ENCODE measurements at places on chromosomes 12 and 14.

DNA sequence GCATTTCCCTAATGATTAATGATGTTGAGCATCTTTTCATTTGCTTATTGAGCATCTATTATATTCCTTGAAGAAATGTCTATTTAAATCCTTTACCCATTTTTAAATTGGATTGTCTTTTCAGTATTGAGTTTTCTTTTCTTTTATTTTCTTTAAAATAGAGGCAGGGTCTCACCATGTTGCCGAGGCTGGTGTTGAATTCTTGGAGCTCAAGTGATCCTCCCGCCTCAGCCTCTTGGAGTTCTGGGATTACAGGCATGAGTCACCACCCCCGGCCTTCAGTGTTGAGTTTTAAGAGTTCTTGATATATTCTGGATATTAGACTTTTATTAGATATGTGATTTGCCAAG is 73.3 kb upstream of the HECTD1 start:
- no peak for DNase-seq

DNA sequence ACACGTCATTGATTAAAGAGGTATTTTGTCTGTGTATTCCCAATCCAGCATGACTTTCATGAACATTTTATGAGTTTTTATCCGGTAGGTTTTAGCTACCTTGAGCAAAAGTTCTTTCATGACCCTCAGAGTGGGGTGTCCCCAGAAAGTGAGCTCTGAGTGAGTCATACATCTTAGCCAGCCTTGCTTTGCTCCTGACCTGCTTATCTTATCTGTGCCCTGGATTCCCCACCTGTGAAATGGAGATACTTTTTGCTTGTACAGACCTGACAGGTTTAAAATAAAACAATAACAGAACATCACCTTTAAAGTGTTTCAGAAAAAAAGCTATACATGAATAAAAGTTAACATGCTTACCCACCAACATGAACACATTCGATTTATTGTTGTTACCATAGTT is 202.8 kb upstream of the SOX5 start:
- no peak for DNase-seq

- DNase-seq: no peak
Observed at GRCh38 chr14:60935319-60935718, 45.6 kb downstream of the TRMT5 start.

GRCh38 chr12:112422531-112422930 is 3.8 kb downstream of the PTPN11 start:
- DNase-seq: no peak

- DNase-seq: no peak
Observed at GRCh38 chr12:5262450-5262849, 169.5 kb upstream of the NTF3 start.

DNA sequence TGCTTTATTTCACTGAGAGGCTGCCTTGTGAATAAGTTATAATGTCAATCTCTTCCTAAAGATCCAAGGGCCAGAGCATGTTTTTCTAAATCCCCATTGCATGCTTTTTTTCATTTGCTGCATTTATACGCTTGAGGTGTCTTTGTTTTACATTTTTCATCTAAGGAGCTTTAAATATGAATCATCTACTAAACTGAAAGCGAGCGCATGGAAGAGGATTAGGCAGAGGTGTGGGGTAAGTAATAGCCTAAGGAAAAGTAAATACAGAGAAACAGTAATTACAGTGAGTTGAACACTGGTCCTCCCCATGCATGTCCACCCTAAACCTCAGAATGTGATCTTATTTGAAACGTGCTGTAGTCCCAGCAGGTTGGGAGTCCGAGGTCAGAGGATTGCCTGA is 76.4 kb upstream of the METAP2 start:
- no peak for DNase-seq

- DNase-seq: no peak
Observed at GRCh38 chr12:15222219-15222618, 1.0 kb upstream of the RERG start.

- DNase-seq: no peak
Observed at GRCh38 chr12:52204931-52205505, 13.2 kb upstream of the KRT80 start.

GRCh38 chr12:3545121-3545796 is 54.3 kb downstream of the PRMT8 start:
- DNase-seq: no peak

DNA sequence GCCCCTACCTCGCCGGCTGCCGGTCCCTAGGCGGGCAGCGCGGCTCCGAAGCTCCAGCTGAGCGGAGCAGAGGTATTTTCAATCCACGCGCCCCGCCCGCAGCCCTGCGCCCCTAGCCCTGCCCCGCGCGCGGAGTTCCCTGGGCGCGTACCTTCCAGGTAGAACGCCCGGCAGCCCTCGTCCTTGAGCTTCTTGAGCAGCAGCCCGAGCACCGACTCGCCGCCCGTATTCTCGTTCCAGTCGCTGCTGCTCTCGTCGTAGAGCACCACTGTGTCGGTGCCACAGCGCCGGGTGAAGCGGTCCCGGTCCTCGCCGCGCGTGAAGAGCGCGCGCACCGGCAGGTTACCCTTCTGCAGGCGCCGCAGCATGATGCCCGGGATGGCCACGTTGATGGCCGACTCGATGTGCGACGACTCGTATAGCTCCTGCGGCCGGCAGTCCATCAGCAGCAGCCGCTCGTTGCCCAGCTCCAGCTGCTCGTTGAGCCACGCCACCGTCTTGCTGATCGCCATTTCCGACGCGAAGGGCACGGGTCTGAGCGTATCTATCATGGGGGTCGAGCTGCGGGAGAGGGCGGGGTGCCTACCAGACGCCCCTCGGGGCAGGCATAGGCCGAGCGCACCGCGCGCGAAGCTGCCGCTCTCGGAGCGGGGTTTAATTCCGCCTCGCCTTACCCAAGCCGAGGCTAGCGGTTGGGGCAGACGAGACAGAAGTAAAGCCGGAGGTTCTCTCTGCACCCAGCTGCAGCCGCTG is 636 bp downstream of the DUSP6 start:
- peak; percentile 76 for DNase-seq

DNA sequence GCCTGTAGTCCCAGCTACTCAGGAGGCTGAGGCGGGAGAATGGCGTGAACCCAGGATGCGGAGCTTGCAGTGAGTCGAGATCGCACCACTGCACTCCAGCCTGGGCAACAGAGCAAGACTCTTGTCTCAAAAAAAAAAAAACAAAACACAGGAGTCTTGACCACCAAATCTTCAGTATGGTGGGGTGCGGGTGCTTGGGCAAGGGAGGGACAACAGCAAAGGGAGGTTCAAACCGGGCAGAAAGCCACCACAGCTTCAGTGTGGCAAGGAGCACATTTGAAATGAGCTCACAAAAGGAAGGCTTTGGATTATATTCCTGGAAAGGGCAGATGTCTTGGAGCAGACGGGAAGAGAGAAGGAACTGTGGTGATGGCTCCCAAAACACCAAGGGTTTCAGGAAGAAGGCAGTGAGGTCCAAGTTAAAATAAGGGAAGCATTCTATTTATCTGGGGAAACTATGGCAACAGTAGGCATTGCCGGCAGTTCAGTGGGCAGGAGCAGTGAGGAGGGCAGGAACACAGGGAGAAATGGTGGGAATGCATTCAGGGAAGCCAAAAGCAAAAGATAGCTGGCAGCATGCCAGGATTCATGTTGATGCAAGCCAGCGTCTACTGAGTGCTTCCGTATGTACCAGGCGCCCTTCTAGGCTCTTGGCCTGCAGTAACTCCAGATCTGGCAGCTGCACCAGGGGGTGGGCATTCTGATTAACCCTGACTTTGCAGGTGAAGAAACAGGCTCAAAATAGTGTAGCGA is 51.0 kb upstream of the SRSF5 start:
- DNase-seq: peak; percentile 80

- DNase-seq: no peak
Observed at GRCh38 chr12:51636986-51637385, 46.0 kb downstream of the SCN8A start.

GRCh38 chr14:55349565-55349964 is 62.1 kb downstream of the ATG14 start:
- no peak for DNase-seq

DNA sequence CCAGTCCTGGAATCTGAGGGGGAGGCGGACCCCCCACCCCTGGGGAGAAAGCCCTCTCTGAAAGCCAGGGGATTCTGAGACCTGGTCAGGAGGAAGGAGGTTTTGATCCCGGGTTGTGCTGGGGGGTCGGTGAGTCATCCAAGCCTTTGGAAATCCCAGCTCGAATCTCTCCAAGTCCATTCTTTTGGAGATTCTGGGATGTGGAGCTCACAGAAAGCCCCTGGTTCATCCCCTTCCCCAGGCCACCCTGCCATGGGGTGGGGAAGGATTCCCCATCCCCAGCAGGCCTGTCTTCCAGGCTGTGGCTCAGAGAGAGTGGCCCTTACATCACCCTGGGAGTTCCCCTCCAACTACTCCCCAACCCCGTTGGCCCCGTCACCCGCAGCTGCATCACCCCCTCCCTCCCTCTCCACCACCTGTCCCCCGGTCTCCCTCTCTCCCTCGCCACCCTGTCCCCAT is 14.3 kb downstream of the EXOC3L4 start:
- DNase-seq: no peak

GRCh38 chr14:61090432-61091216 is 109.6 kb downstream of the SLC38A6 start:
- DNase-seq: no peak

DNA sequence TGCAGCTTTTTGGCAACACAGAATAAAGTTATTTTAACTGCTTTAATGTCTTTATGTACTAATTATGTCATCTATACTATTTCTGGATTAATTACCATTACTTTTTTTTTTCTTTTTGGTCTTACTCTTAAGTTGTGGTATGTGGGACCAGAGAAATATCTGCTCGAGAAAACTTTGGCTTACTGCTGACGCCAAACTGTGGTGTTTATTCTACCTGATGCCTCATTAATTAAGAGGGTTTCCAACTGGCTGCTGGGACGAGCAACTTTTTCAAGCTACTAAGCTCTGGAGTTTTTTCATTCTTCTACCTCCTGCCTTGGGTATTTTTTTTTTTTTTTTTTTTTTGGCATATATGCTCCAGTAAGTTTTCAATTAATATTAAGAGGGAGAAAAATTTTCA is 1257.5 kb downstream of the FSCB start:
- no peak for DNase-seq

DNA sequence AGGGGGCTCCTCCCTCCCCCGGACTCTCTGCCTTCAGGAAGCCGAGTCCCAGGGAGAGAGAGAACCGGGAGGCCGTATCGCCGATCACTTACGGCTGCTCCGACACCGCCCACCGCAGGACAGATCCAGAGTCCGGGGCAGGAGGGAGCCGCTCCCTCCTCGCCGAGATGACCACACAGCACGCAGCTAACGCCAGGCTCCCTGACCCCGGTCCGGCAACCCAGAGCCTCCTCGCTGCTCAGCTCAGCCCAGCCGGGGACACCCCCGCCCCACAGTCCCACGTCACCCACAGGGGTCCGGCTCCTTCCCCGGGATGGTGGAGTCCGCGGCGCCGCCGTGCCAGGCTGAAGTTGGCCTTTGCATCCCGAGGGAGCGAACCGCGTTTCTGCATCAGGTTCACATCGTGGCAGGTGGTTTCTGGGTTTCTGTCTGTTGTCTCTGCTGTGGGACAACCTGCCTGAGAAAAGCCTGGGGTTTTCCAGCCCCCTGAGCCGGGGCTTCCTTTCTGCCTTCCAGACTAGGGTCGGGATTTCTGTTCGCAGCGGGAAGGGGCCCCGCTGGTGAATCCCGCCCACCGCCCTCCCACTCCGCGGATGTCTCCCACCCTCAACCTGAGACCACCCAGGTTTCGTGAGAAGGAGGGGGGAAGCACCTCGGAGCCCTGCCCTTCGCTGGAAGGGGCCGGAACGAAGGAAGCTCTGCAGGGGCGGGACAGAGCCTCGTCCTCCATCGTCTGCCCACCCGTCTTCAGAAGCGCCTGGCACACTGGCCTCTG is 61.2 kb downstream of the NOC4L start:
- no peak for DNase-seq

- DNase-seq: peak; percentile 12
Observed at GRCh38 chr12:2686280-2686646, 108.5 kb upstream of the FKBP4 start.

- DNase-seq: no peak
Observed at GRCh38 chr14:102699416-102700110, 77.7 kb upstream of the TRAF3 start.

- DNase-seq: no peak
Observed at GRCh38 chr12:52870361-52871290, 21.8 kb upstream of the KRT78 start.

GRCh38 chr14:26427097-26427496 is 170.7 kb downstream of the NOVA1 start:
- no peak for DNase-seq

GRCh38 chr14:94124582-94125377 is 4.6 kb downstream of the IFI27L2 start:
- DNase-seq: no peak

- DNase-seq: no peak
Observed at GRCh38 chr12:120625557-120626419, 14.6 kb upstream of the CABP1 start.

GRCh38 chr12:27578689-27579372 is 54.8 kb downstream of the PPFIBP1 start:
- DNase-seq: no peak

- no peak for DNase-seq
Observed at GRCh38 chr12:110373425-110373824, 30.1 kb downstream of the ANAPC7 start.

- no peak for DNase-seq
Observed at GRCh38 chr14:59347915-59348314, 117.3 kb downstream of the GPR135 start.
